ENCODE measurements at places on chromosomes 7 and 10.

DNA sequence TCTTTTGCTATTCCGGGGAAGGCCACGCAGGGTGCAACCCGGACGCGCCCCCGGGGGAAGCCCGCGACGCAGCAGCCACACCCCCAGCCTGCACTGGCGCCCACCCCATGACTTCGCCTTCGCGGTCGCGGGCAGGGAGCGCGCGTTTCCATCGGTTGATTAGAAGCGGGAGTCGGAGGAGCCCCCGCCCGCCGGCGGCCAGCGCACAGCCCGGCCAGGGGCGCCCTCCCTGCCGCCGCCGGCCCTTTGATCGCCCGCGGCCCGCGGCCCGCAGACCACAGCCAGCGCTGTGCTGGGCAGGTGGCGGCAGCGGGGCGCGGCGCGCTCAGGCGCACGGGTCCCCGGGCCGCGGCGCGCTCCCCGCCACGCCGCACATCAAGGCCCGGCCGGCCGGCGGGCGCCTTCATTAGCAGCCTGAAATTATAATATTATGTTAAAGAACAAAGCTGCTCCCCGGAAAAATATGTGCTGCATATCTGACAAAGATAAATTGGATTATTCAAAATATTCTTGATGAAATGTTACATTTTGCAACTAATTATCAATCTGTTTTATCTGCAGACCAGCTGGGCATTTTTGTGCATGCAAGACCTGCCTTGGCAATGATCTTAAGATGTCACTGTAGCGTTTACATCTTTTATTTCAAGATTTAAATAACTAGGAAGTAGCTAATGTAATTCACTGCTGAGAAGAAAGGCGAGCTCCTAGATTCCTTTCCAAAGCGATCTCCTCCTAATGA lies 160.7 kb upstream of the MKI67 start:
- DNase-seq = no peak

DNA sequence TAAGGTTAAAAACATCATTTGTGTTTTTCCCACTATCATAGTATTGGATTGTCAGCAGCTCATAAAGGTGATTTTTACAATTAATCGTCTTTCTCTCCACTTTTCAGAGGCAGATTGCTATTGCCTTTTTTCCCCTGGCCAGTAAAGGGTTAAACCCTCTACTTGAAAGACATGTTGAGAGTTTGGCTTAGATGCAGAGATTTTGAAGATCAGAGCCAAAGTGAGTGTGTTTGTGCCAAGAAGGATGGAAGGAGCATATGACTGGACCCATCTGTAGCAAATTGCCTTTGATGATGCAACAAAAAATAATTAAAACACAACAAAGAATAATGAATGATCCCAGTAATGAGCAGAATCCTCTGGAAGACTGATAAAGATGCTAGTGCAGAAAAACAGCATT lies 373.1 kb downstream of the MALRD1 start:
- no peak for DNase-seq

DNA sequence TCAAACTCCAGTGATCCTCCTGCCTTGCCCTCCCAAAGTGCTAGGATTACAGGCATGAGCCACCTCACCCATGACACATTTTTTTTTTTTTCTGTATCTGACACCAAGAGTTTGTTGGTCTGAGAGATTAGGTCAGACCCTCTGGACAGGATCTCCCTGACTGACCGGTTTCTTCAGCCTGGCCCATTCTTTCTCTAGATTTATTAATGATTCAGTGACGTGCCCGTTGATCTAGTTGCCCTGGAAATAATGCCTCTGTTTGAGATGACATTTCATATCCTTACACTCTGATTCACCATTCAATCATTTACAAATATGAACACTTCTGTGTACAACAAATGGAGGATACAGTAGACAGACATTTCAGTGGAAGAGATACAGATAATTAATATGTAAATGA lies 1.4 kb upstream of the ZNF212 start:
- no peak for DNase-seq

GRCh38 chr10:117544711-117545140 lies 2.2 kb downstream of the EMX2 start:
- no peak for DNase-seq

GRCh38 chr7:41758321-41758720 lies 55.4 kb upstream of the INHBA start:
- no peak for DNase-seq

DNA sequence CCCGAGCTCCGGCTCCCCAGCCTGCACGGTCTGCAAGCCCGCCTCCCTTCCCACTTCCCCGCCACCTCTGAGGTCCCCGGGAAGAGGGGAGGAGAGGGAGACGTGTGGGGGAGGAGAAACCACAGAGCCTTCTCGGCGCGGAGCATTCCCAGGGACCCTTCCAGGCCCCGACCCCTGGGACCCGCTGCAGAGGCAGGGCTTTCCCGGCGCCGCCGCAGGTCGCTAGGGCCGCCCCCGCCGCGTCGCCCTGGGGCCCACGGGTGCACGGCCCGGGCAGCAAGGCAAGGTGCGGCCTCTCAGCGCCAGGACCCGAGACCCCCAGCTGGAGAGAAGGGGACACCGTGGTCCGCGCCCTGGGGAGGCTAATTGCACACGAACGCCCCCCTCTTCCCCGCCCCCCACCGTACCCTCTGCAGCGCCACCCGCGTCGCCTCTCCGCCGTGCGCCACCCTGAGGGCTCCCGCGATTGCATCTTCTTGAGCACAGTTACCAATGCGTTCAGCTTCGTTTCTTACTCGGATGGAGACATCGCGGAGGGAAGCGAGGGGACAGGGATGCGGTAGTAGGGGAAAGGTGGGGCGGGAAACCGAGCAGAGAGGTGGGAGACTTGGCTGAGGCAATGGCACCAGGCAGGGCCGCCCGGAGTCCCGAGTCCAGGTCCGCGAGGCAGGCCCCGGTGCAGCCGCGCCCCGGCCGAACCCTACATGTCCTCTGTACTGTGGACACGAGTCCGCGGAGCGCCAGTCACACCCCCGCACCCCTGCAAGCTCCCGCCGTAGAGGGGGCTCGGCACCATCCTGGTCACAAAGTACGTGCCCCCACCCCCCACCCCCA lies 28.9 kb downstream of the SKIDA1 start:
- peak; percentile 55 for DNase-seq

GRCh38 chr7:74053589-74054186 lies 25.7 kb downstream of the ELN start:
- DNase-seq = no peak

Data from activated naive CD4-positive, alpha-beta T cell treated with anti-CD3 and anti-CD28 coated beads, Interleukin-2, amount 50 U/mL, for 72 hours (primary cell).